Left renal cortex interstitium (tissue), 4 donors: ENCODE measurements at places on chromosomes 7 and 10. TPM values are rescaled to one million over a fixed set of nuclear protein-coding genes. Genes with fewer than 3 reads are reported as not detected.

Gene RGS10
- 36.7 TPM for polyA plus RNA-seq

Gene ZNHIT1
- 73.6 TPM for polyA plus RNA-seq

Gene NDUFA5
- 224 TPM for polyA plus RNA-seq

Gene MRLN
- polyA plus RNA-seq: 0.44 TPM

Gene FAM237B
- polyA plus RNA-seq: 0.23 TPM

Gene NKX1-2
- not detected for polyA plus RNA-seq

Gene WNT2
- polyA plus RNA-seq: 0.67 TPM

Gene EPO
- polyA plus RNA-seq: 0.17 TPM

Gene PRSS1
- not detected for polyA plus RNA-seq
